ENCODE measurements at places on chromosomes 5 and 9.

DNA sequence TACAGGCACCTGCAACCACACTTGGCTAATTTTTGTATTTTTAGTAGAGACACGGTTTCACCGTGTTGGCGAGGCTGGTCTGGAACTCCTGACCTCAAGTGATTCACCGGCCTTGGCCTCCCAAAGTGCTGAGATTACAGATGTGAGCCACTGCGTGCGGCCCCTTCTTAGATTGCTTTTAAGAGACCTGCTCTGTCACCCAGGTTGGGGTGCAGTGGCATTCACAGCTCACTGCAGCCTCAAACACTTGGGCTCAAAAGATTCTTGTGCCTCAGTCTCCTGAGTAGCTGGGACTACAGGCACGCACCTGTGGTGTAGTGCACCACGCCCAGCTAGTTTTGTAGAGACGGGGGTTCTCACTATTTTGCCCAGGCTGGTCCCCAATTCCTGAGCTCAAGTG, 11.0 kb downstream of the HSPA9 start:
- no peak for DNase-seq

DNA sequence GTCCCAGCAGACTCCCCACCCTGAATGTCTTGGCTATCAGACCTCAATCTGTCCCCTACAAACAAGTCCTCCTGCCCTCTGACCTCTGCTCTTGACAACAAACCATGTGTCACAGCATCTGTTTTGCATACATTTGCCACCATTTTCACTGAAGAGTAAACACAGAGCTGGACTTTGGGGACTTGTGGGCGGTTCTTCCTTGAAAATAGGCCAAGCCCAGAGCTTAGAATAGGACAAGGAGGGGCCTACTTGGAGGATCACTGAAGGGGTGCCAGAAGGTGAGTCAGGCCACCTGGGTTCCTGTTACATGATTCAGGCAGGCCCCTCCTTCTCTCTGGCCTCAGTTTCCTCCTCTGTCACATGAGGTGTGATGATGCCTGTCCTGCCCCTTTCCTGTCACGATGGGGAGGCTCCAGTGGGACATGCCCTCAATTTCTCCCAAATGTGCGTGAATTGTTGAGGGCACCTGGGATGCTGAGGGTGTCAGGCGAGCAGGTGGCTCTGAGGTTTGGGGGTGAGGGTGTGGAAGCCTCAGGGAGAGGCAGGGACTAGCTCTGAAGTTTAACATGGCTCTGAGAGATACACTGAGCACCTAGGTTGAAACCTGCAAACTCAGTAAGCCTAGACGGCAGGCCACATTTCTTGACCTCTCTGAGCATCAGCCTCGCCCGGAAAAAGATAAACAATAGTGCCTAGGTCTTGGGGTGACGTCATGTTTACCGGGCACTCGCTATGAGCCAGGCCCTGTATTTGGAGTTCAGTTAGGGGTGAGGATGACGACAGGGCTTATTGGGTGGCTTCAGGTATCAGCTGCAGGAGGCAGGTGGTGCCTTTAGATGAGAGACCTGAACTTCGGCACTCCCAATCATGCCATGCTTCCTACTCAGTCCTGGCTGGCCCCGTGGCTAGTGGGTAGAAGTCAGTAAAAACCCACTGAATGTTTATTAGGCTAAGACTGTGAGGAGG, 107.6 kb upstream of the PITX1 start:
- no peak for DNase-seq

DNA sequence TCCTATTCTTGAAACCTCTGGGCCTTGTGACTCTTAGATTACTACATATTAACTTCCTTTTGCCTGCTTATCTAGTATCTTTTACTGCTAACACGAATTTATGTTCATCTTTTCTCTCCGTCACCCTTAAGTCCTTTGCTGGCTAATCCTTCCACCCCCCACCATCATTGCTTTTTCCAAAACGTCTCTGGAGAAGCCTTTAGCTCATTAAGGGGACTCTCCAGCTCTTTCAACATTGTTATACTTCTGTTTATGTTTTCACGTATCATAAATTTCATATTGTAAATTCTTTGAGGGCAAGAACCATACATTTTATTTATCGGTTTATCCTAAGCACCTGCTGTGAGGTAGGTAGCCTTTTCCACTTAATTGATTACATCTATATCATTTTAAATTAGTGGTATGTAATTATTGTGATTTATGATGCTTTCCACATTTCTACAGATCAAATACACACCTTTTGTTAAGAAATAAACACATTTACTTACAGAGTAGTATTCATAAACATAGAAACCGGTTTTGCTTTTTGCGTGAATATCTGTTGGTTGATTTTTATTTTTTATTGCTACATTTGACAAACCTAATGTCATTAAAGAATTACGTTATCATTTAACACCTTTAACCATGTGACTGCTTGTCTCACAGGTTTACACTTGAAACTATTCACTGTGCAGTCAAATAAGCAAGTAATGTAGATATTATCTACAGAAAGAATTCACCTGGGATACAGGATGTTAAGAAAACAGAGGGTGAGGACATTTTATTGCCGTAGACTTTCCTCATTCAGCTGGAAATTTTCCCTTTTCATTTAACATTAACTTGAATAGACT, 15.4 kb upstream of the SNX2 start:
- no peak for DNase-seq

- DNase-seq: no peak
Measured at GRCh38 chr5:156587012-156587411, 260.0 kb downstream of the SGCD start.

- DNase-seq: no peak
Measured at GRCh38 chr9:37978983-37979382, 75.1 kb upstream of the SLC25A51 start.

GRCh38 chr5:68894673-68895072, 199.1 kb upstream of the SLC30A5 start:
- DNase-seq: no peak

DNA sequence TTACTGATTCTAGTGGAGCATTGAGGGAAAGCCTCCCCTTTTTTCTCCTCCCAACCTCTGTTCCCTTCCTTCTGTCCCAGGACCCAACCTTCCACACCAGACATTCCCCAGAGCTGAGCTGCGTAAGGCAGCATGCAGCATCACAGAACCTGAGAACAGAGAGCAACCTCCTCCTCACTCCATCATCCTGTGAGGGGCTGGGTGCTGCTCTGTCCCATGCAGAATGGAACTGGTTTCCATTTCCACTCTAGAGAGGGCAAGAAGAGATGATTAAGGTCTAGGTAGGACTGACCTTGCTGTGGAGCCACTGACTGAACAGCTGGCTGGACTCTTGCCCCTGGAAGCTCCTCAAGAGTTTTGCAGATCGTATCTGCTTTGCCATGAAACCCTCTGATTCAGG, 30.1 kb upstream of the IL7R start:
- DNase-seq: no peak

DNA sequence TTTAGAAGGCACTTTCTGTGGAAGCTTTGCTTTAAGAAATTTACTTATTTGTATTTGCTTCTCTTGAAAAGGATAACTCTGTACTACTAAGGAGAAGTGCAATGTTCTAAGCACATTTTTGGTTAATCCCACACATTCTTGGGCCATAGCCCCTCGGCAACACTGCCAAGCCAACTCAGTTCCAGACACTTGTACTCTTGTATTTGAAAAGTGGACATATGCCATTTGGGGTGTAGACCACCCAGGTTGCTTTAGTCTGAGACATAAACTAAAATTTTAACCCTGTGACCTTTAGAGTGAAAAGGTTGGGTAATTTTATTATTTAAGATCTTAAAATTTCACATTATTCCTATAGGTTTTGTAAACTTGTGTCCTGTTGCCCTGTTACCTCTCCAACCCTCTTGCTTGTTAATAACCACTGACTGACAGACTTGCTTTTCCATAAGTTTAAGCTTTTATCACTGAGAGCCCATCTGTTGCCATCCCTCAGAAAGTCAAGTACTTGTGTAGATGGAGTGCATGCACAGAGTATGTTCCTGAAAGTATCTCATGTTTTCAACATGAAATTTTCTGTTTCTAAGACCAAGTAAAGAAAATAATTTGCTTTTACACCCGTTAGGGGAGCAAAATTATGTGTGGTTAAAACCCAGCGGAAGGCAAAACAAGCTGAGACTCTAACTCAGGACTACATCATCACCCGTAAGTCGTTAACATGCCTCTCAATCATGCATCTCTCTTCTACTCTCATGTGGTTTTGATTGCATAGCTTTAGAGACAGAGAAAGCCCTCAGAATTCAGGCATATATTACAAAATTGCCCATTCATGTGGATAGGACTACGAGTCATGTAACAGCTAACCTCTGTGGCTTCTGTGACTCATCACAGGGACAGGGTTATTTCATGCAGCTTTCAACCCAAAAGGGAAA, 117.3 kb downstream of the GDNF start:
- no peak for DNase-seq

DNA sequence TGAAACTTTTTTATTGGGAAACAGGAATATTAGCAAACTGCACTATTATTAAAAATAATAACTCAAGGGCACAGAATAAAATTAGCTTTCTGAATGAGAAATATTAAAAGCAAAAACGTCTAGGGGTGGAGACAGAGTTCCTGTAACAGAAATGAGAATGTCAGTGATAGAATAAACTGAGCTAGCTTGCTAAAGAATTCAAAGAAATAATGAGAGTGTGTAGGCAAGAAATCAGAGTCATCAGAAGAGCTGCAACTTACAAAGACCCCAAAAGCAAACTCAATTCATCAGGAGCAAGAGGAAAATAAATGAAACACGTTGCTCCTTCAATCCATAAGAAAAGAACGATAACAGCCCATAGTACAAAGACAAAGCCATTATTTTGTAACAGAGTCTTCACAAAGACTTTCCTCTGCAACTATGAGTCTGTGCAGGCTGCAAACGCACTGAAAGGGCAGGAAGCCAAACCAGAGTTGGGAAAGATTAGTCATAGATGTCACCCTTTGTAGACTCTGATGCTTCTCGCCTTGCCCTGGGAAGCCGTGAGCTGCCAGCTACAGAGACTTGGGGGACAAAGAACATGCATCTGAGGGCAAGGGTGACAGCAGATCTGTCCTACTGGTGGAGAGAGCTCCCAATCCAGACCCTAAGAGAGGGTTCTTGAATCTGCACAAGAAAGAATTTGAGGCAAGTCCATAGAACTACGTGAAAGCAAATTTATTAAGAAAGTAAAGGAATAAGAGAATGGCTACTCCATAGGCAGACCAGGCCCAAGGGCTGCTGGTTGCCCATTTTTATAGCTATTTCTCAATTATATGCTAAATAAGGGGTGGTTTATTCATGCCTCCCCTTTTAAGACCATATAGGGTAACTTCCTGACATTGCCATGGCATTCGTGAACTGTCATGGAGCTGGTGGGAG, 40.8 kb downstream of the SHC3 start:
- no peak for DNase-seq

- DNase-seq: no peak
Measured at GRCh38 chr9:36487482-36488388, 85.0 kb upstream of the MELK start.

- DNase-seq: no peak
Measured at GRCh38 chr9:97629156-97629555, 4.0 kb downstream of the TSTD2 start.

- no peak for DNase-seq
Measured at GRCh38 chr5:84382363-84383295, 2.1 kb downstream of the EDIL3 start.

- DNase-seq: peak; percentile 20
Measured at GRCh38 chr5:170896779-170897178, 35.0 kb downstream of the RANBP17 start.

GRCh38 chr5:113255105-113255504, 179.7 kb downstream of the TSSK1B start:
- no peak for DNase-seq

- DNase-seq: no peak
Measured at GRCh38 chr5:171437286-171437821, 17.9 kb downstream of the FGF18 start.

DNA sequence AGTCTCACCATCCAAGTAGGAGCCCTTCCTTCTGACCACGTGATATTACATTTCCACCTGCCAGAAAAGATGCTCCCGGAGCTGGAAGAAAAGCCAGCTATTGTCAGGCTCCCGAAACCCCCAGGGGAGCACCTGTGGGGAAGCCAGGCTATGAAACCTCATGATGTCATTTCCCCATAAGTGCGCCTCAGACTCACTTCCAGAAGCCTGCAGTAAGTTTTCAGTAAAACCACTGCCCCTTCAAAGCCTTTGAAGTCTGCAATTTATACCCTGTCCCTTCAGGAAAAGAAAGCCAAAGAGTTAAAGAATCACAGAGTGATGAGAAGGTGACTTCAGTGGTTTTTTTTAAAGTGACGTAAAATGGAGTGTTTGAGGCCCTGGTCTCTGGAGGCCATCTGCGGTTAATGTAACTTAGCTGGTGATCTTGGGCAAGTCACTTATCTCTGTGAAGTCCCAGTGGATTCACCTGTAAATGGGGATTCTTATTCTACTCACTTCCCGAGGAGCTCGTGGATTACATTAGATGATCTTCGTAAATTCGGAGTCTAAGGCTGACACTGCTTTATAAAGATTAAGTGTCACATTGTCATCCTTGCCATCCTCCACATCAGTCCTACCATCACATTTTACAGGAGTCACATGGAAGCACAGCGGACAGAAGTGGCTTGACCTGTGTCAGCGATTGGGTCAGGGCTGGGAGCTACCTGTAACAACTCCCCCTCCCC, 2.6 kb upstream of the SEMA6A start:
- no peak for DNase-seq

DNA sequence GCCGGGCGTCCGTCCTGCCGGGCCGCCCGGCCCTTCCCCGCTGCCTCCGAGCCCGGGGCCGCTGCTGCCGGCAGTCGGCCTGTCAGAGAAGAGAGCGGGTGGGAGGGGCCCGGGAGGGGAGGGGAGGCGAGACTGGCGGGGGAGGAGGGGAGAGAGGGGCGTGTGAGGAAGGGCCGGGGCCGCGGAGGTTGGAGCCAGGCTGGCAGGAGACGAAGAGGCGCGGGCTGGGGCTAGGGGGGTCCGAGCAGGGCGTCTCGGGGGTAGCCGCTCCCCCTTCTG, 570 bp downstream of the CREBRF start:
- no peak for DNase-seq

GRCh38 chr5:118060833-118061232, 927.5 kb downstream of the DTWD2 start:
- no peak for DNase-seq

DNA sequence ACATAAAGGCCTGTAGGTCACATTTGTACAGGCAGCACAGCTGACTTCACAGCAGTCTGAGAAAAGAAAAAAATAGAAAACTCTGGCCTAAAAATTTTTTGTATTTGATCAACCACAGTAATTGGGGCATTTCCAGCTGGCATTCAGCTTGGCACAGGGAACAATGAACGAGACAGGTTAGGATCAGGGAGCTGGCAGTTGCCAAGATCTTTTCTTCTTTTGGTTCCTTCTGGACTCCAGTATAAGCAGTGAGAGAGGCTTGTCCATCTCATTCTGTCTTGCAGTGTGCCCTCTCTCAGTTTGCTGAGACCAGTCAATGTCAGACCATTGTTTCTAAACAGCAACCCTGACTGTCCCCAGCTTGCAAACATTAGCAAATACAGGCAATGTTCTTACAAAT, 601.1 kb downstream of the TLR4 start:
- DNase-seq: no peak

- DNase-seq: no peak
Measured at GRCh38 chr5:137207023-137207760, 291.9 kb downstream of the SPOCK1 start.

DNA sequence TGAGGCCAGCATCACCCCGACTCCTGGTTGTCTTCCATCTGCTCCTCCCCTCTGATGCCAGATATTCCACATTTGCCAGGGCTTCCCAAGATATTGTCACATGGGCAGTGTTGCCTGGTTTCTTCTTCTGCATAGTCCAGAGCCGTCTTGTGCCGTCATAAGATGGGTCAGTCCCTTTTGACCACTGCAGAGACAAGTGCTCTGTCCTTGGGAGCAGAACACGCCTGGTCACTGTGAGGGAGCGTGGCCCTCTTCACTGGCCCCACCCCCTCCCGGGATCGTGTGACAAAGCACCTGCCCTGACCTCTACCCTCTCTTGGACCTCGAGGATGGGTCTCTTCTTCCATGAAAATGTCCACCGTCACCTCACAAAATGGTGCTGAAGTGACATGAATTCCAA, 41.6 kb downstream of the UBE2QL1 start:
- no peak for DNase-seq
